ENCODE measurements at places on chromosomes 2 and 18.

- no peak for DNase-seq
Measured at GRCh38 chr2:108345951-108346350, 31.8 kb upstream of the SULT1C4 start.

DNA sequence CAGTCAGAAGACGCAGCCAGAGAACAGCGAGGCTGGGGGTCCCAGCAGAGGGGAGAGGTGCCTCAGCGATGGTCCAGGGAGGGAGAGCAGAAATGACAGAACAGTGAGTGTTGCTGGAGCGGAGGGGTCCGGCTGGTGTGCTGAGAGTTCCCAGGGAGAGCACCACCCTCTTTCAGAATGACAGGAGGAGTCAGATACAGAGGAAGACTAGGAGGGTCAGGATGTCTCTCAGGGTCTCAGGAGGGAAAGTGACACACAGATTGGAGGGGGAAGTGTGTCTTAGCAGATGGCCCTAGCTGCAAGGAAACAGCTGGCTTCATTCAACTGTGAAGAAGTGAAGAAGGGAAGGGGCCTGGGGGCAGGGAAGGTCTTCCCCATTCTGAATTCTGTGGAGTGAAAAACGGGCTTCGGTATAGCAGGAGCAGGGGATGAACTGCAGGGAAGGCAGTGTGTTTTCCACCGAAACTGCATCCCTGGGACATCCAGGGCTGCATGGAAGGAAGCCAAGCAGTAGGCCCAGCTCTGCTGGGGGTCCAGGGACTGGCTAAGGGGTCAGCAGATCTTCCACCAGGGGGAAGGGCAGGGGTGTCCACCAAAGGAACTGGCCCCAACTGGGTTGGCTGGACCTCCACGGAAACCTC, 90.0 kb upstream of the OTOS start:
- DNase-seq: no peak

GRCh38 chr2:120109186-120110061, 96.5 kb downstream of the EPB41L5 start:
- DNase-seq: no peak

- no peak for DNase-seq
Measured at GRCh38 chr2:197086500-197086899, 160.0 kb upstream of the PGAP1 start.

DNA sequence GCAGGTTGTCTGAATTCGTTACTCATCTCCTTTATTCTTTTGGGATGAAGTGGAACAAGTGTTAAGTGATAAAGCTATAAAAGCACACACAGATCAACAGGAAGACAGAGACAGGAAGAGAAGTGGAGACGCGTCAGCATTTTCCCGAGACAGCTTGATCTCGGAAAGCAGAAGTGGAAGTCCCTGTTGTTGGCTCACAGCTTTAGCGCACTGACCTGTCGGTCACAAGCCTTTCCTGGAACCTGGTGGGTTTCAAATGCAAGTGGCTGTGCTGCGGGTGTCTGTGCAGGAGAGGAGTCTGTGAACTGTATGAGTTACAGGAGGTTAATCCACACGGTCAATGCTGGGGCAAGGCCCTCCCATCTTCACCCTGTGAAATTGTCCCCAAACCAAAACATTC, 116.6 kb upstream of the PELI1 start:
- no peak for DNase-seq

- no peak for DNase-seq
Measured at GRCh38 chr2:3196716-3197115, 180.9 kb downstream of the EIPR1 start.

DNA sequence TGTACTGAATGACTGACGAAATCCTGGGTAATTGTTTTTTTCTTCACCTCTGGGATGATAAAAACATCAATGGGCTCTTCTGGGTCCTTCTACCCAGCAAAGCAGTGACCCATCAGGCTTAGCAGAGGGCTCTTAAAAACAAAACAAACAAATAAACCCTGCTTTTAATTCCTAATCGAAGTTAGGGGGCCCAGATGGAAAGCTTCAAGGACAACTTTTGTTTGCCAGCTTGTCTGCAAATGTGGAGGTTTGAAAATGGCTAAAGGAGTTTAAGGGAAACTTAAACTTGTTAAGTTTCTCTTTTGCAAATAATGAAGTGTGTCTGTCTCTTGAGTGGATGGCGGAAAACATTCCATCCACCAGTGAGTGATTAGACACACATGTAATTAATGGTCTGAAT, 327.2 kb downstream of the SATB2 start:
- DNase-seq: no peak

- DNase-seq: no peak
Measured at GRCh38 chr2:157504623-157505022, 60.7 kb upstream of the CYTIP start.

- DNase-seq: no peak
Measured at GRCh38 chr2:238424313-238424700, 2.4 kb upstream of the ASB1 start.

- DNase-seq: no peak
Measured at GRCh38 chr2:161415987-161416707, at the start of gene TBR1. TSS of gene TBR1 (plus strand) at chr2:161416297. CDS start at chr2:161416411, 114 bp downstream.

DNA sequence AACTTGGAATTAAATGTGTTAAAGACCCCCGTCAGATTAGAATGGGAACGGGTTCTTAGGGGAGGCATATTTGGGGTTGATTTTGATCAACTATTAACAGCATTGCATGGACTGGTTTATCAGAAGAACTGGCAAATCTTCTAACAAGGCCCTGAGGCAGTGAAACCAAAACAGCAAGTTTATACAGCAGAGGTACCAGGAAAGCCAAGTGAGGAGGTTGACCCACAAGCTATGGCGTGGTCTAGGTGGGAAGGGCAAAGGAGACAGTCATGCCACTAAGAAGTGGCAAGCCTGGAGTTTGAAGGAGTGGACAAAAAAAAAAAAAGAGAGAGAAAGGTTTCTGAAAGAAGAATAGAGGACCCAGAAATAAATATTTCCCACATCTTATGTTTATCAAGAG, 187.0 kb downstream of the MREG start:
- no peak for DNase-seq

GRCh38 chr18:8561123-8561910, 47.9 kb upstream of the RAB12 start:
- DNase-seq: no peak

GRCh38 chr2:98572211-98572610, 36.1 kb downstream of the COA5 start:
- no peak for DNase-seq

- no peak for DNase-seq
Measured at GRCh38 chr2:127405255-127405610, 13.0 kb upstream of the PROC start.

GRCh38 chr2:235643680-235644511, 150.1 kb downstream of the AGAP1 start:
- DNase-seq: no peak

GRCh38 chr2:223859070-223859469, 21.7 kb upstream of the AP1S3 start:
- no peak for DNase-seq

DNA sequence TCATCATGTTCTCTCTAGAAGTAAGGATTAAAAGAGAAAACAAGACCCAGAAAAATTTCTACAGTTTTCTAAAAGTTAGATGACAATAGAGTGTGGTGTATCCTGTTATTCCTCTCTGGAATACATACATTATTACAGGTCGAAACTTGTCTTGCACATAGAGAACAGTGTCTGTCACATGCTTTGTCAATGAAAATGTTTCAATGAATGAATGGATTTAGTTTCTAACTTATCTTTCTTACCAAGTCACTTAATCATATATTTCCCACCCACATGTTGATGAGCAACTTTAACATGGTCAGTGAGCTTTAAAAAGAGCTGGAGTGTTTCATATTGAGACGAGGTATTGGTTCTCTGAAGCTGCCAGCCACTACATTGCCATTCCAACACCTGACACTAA, 4.3 kb downstream of the DSG4 start:
- no peak for DNase-seq

GRCh38 chr2:151789055-151789834, 39.0 kb downstream of the ARL5A start:
- no peak for DNase-seq

- no peak for DNase-seq
Measured at GRCh38 chr2:232292395-232293154, 86.0 kb upstream of the ALPP start.

DNA sequence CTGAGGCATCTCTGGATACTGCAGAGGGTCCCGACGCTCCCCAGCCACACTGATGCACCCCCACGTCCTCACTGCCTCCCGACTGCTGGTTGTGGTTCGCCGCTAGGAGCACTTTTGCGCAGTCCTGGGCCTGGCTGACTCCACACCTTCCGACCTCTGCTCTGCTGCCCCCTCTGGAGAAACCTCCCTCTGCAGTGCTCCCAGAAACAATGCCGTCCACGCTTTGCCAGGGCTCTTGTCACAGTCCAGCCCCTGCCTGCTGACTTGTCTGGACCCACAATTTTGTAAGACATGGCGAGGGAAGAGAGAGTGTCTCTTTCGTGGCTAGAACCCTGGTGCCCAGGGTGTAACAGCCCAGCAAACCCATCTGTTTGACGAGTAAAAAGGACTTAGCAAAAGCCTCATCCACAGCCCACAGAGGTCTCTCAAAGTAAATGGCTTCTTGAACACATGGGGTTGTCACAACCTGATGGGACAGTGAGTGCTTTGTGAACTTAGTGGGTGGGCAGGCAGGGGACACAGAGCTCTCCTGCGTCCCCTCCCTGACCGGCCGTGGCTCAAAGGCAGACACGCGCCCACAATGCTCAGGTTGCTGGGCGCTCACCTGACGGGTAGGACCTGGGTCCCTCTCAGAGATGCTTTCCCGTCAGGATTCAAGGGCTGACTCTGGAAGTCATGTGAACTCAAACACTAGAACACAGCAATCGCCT, 4.0 kb downstream of the COPS9 start:
- DNase-seq: no peak

DNA sequence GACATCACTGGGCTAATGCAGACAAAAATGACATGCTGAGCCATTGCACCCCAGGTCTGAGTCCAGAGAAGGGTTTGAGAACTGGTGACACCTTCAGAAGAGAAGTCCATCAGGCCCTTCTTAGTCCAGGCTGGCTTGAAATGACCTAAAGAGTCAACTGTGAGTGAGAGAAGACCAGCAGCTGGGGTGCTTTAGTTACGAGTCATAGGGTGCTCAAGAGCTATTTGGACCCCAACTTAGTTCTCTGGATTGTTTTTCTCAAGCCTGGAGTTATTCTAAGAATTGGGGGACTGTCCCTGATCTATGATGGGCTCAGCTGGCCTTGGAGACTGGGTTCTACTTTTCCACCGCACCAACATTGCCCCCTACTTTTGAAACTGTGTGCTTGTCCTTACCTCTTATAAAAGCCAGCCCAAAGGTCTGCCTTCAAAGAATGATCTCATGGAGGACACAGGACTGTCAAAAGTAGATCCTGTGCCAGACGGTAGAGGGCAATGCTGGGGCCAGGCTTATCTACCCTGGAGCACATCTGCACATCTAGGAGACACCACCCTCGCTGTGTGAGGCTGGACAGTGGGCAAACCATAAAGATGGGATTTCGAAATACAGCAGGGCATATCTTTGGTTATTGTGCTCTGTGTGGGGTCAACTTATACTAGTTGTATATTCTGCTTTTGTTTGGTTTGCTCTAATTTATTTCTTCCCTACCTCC, 333.0 kb upstream of the SLC14A2 start:
- no peak for DNase-seq

GRCh38 chr2:238606311-238606710, 179.6 kb downstream of the ASB1 start:
- no peak for DNase-seq

GRCh38 chr2:237483018-237483731, 3.9 kb upstream of the MLPH start:
- DNase-seq: no peak

DNA sequence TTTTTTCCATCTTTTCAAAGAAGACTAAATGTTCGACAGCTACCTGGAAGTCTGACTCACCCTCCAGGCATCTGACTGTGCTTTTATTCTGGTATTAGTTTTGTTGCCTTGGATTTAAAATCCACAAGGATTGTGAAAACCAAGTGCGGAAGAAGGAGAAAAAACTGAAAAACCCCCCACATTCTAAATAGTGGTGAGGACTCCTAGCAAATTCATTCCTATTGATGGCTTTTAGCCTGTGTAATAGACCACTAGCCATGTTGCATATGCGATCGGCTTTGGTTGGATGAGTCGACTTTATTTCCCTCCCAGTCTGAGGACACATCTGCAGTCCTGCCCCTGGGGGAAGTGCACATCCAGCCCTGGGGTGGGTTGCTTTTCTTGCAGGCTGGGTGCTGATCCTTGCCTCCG, 16.9 kb downstream of the LDLRAD4 start:
- DNase-seq: no peak

- no peak for DNase-seq
Measured at GRCh38 chr2:192161656-192162290, 33.0 kb downstream of the TMEFF2 start.
